ENCODE measurements at places on chromosomes 11 and 22. TPM values are rescaled to one million over a fixed set of nuclear protein-coding genes. Genes with fewer than 3 reads are reported as not detected.

GRCh38 chr11:33690290-33691065 lies 10.1 kb downstream of the C11orf91 start:
- no peaks in the 10 kb centered on the region for H3K36me3 ChIP-seq
- H3K27ac ChIP-seq, result peak overlapping the region; percentile 93
- H3K4me1 ChIP-seq, result peaks cover 32% of the 10 kb centered on the region
- DNase-seq, result peak; percentile 52
- no peak overlapping the region for H3K4me3 ChIP-seq

The CNGA4 gene
- total RNA-seq, result 0.17 TPM

The CDCA5 gene
- total RNA-seq, result 6.4 TPM

- no peaks in the 10 kb centered on the region for H3K4me1 ChIP-seq
- H3K27ac ChIP-seq, result no peak overlapping the region
- no peaks in the 10 kb centered on the region for H3K36me3 ChIP-seq
- H3K27me3 ChIP-seq, result no peaks in the 10 kb centered on the region
- no peak for DNase-seq
These were observed 82.3 kb downstream of the C11orf91 start for GRCh38 chr11:33618351-33618710.

The PPFIBP2 gene
- total RNA-seq, result 55.8 TPM

- H3K27me3 ChIP-seq, result no peaks in the 10 kb centered on the region
- H3K4me1 ChIP-seq, result peaks cover 16% of the 10 kb centered on the region
These were observed 9.5 kb downstream of the APOBEC3A start for GRCh38 chr22:38966942-38967341.

- no peak overlapping the region for H3K4me3 ChIP-seq
- no peaks in the 10 kb centered on the region for H3K36me3 ChIP-seq
- no peaks in the 10 kb centered on the region for H3K27me3 ChIP-seq
These were observed 1.4 kb downstream of the HDHD5 start for GRCh38 chr22:17157714-17158113.

GRCh38 chr11:30285416-30286121 lies 37.3 kb upstream of the ARL14EP start:
- DNase-seq, result no peak
- H3K4me3 ChIP-seq, result no peak overlapping the region
- H3K27me3 ChIP-seq, result no peaks in the 10 kb centered on the region
- no peak overlapping the region for H3K27ac ChIP-seq

The OR2AG1 gene
- total RNA-seq, result not detected

DNA sequence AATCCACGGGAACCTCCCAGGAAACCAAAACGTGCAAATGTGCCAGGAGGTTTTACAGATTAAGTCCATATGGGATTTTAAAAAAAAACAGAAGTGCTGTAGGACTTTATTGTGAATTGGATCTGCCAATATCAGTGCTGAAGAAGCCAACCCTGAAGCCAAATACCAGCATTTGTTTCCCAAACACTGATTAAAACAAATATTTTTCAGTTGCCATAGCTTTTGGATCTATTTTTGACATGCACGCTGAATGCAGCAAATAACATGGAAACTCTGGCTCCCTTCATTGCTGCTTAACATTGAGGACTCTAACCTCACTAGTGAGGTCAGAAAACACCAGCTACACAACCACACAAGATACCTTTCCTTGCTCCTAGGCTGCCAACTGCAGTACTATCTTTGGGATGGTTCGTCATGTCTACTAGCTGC lies 28.4 kb upstream of the SIK2 start:
- H3K4me1 ChIP-seq, result peaks cover 20% of the 10 kb centered on the region
- DNase-seq, result no peak
- H3K27me3 ChIP-seq, result no peaks in the 10 kb centered on the region
- H3K4me3 ChIP-seq, result no peak overlapping the region
- H3K36me3 ChIP-seq, result no peaks in the 10 kb centered on the region

GRCh38 chr22:41821471-41822316 lies 11.2 kb upstream of the SREBF2 start:
- no peak overlapping the region for H3K4me3 ChIP-seq
- H3K4me1 ChIP-seq, result peaks cover 15% of the 10 kb centered on the region
- H3K36me3 ChIP-seq, result no peaks in the 10 kb centered on the region
- no peak for DNase-seq

- no peak for DNase-seq
- no peak overlapping the region for H3K27ac ChIP-seq
- no peaks in the 10 kb centered on the region for H3K36me3 ChIP-seq
- no peak overlapping the region for H3K4me3 ChIP-seq
- no peaks in the 10 kb centered on the region for H3K4me1 ChIP-seq
These were observed 13.6 kb upstream of the RFPL2 start for GRCh38 chr22:32218470-32218869.

DNA sequence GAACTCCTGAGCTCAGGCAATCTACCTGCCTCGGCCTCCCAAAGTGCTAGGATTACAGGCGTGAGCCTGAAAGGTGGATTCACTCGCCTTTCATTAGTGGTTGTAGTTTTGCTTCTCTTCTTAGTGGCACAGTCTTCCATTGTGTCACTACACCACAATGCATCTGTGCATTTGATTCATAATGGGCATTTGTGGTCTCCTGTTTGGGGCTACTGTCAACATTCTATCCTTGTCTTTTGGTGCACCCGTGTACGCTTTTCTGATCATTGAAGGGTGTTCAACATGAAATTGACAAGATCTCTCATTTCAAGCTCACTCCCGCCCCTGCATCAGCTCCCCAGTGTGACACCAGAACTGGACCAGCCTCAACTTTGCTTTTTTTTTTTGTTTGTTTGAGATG lies 2.0 kb upstream of the SYT12 start:
- H3K27me3 ChIP-seq, result peaks cover 33% of the 10 kb centered on the region
- no peak overlapping the region for H3K27ac ChIP-seq
- no peak overlapping the region for H3K4me3 ChIP-seq
- no peak for DNase-seq
- H3K36me3 ChIP-seq, result no peaks in the 10 kb centered on the region

DNA sequence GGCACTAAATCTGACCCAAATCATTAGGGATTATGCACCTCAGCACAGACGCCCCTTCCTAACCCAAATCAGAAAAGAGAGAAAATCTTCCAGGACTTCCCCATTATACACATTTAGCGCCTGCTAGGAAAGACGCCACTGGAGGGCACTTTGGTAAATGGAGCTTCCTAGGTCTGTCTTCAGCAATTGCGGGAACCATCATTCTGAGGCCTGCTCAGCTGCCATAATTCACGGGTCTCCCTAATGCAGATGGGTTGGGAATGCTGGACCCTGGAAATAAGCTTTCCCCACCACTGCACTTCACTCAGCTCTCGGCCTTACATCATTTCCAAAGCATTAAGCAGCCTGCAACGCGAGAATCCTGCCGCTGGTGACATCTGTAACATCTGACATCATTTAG lies 86.2 kb upstream of the OPCML start:
- H3K4me3 ChIP-seq, result no peak overlapping the region
- H3K27me3 ChIP-seq, result no peaks in the 10 kb centered on the region
- H3K27ac ChIP-seq, result no peak overlapping the region
- peaks cover 5% of the 10 kb centered on the region for H3K4me1 ChIP-seq

The YPEL4 gene
- 2.8 TPM for total RNA-seq

DNA sequence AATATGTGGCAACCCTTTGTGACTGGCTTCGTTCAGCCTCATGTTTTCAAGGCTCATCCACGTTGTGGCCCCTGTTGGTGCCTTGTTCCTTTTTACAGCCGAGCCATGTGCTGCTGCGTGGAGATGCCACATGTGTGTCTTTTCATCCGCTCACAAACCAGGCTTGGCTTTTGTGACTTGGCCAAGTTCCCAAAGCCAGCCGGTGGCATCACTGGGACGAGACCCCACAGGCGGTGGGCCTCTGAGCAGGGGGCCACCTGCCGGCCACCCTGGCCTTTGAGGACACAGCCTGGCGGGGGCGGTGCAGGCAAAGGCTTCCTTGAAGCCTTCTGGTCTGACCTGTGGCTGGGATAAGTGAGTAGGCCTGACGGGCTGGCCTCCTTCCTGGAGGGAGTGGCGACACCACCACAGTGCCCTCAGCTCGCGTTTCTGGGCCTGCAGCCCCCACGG lies 10.5 kb downstream of the GRK2 start:
- H3K27me3 ChIP-seq, result no peaks in the 10 kb centered on the region
- no peaks in the 10 kb centered on the region for H3K4me1 ChIP-seq
- no peak overlapping the region for H3K4me3 ChIP-seq

The RPS3 gene
- 1,418 TPM for total RNA-seq

GRCh38 chr22:22754268-22754657 lies 109.8 kb downstream of the GGTLC2 start:
- no peaks in the 10 kb centered on the region for H3K36me3 ChIP-seq
- H3K4me1 ChIP-seq, result no peaks in the 10 kb centered on the region
- no peak overlapping the region for H3K4me3 ChIP-seq
- no peak overlapping the region for H3K27ac ChIP-seq
- no peaks in the 10 kb centered on the region for H3K27me3 ChIP-seq

- DNase-seq, result no peak
- H3K4me3 ChIP-seq, result no peak overlapping the region
- no peak overlapping the region for H3K27ac ChIP-seq
These were observed 53.9 kb upstream of the SHISAL1 start for GRCh38 chr22:44366372-44367300.

The CD3G gene
- 1.1 TPM for total RNA-seq

DNA sequence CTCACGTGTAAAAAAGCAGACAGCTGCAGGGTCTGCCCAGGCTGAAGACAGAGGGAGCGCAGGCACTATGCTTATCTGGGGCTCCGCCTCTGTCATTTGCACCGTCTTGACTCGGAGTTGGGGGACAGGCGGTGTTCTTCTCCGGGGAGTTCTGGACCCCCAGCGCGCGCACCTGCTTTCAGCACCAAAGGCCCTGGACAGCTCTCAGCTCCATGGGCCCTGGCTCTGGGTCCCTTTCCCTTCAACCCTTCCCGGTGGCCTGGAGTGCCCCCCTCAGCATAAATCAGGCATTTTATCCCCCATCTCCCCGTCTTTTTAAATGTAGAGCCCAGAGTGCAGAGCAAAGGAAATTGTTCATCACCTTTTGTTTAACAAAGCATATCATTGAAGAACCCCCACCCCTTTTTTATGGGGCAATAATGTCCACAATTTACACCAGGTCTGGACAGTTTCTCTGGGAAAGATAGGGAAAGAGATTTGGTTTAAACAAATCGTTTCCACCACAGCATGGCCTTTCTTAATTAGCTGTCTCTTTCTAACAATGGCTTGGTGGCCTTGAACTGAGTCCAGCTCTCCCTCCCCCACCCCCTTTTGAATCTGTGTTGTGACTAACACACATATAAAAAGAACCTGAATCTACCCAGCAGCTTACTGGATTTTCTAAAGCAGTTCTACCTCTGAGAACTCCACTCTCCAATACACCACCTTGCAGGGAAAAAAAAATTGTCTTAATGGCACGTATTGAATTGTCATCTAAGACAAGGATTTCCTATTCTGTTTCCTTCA lies 1.7 kb downstream of the SEZ6L start:
- no peaks in the 10 kb centered on the region for H3K36me3 ChIP-seq
- peaks cover 81% of the 10 kb centered on the region for H3K27me3 ChIP-seq
- no peak overlapping the region for H3K27ac ChIP-seq
- H3K4me3 ChIP-seq, result no peak overlapping the region
- DNase-seq, result peak; percentile 43

GRCh38 chr11:125626288-125626950 lies 1.5 kb downstream of the CHEK1 start:
- H3K4me3 ChIP-seq, result peak overlapping the region; percentile 86
- H3K36me3 ChIP-seq, result no peaks in the 10 kb centered on the region
- peak overlapping the region; percentile 100 for H3K27ac ChIP-seq
- H3K4me1 ChIP-seq, result peaks cover 7% of the 10 kb centered on the region
- DNase-seq, result peak; percentile 64

DNA sequence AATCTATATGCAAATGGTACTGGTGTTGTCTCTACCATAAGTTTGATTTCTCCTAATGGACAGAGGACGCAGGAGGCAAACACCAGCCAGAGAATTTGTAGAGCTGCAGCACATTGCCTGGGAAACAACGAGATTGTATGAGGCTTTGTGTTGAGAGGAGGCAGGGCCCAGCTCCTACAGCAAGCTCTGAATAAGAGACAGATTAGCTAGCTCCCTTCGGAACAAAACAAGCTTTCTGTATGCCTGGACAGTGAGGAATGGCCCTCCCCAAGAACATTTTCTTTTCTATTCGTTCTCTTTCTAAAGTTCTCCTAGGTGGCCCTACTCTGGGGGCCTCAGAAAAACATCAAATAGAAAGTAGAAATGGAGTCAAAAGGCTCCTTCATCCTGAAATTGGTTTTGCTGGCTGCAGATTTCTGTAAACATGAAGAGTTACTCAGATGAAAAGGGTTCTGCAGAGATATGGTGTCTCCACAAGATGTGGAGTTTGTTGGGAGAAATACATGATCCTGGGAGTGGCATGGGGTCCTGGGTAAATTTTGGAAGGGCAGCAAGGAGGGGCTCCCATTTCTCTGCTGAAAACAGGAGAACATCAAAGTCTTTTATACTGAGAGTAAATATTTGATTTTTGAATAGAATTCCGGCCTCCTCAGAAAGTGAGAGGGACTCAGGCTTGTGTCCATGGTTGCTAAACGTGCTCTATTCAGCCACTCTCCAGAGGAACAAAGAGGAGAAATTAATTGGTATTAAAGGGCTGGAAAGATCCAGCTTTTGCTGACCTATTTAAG lies 6.8 kb upstream of the HEPACAM start:
- H3K4me1 ChIP-seq, result no peaks in the 10 kb centered on the region
- no peaks in the 10 kb centered on the region for H3K27me3 ChIP-seq
- no peak overlapping the region for H3K27ac ChIP-seq
- no peak overlapping the region for H3K4me3 ChIP-seq
- no peaks in the 10 kb centered on the region for H3K36me3 ChIP-seq
- no peak for DNase-seq

GRCh38 chr11:34890089-34890488 lies 26.1 kb downstream of the APIP start:
- no peak for DNase-seq
- peaks cover 4% of the 10 kb centered on the region for H3K4me1 ChIP-seq
- H3K27ac ChIP-seq, result no peak overlapping the region
- H3K27me3 ChIP-seq, result no peaks in the 10 kb centered on the region

DNA sequence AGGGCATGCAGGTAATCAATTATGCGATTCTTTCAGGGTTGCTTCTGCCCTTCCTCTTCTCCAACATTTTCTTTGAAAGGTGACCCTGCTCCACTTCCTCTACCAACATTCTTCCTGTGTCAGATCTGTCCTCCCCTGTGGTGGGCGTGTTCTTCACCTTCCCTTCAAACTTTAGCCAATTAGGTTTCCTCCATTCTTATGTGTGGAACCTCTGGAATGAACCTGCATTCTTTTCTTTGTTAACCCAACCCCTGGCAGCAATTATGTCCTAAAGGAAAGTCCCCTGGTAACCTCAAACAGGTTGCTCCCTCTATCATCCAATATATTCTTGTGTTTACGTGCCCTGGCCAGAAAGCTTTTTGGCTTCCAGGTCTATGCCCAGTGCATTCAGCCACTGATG lies 22.4 kb downstream of the KIRREL3 start:
- H3K27ac ChIP-seq, result no peak overlapping the region
- no peak overlapping the region for H3K4me3 ChIP-seq
- no peaks in the 10 kb centered on the region for H3K4me1 ChIP-seq
- H3K27me3 ChIP-seq, result peaks cover 39% of the 10 kb centered on the region

All from hepatocyte (in vitro differentiated cells).